Suprapubic skin (tissue), 4 donors: ENCODE measurements at places on chromosomes 6 and 20.

- H3K27me3 ChIP-seq: no peaks in the 10 kb centered on the region
- H3K27ac ChIP-seq: no peak overlapping the region
- no peak for DNase-seq
- H3K36me3 ChIP-seq: no peaks in the 10 kb centered on the region
- H3K4me3 ChIP-seq: no peak overlapping the region
Measured at GRCh38 chr6:139099984-139100383, 34.9 kb upstream of the HECA start.

GRCh38 chr6:158175111-158175510 lies 7.0 kb downstream of the GTF2H5 start:
- H3K4me1 ChIP-seq: peaks cover 6% of the 10 kb centered on the region
- H3K27me3 ChIP-seq: no peaks in the 10 kb centered on the region
- no peak for DNase-seq

DNA sequence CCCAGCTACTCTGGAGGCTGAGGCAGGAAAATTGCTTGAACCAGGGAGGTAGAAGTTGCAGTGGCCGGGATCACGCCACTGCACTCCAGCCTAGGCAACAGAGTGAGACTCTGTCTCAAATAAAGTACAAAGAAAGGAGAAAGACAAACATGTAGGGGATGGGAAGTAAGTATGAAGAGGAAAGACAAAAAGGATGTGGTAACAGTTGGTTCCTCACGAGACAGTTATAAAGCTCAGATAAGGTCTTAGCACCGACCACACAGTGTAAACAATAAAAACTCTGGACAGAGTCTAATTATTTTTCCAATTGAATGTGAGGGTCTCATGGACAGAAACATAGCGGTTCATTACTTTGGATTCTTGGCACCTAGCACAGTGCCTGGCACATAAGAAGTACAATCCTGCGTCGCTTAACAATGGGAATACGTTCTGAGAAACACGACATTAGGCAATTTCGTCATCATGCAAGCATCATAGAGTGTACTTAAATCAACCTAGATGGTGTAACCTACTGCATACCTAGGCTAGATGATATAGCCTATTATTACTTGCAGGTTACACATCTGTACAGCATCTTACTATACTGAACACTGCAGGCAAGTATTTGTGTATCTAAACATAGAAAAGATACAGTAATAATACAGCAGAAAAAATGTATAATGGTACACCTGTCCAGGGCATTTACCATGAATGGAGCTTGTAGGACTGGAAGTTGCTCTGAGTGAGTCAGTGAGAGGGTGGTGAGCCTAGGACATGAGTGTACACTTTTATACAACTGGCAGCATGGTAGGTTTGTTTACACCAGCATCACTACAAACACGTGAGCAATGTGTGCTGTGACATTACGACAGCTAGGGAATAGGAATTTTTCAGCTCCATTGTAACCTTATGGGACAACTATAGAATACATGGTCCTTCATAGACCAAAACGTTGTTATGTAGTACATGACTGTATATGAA lies 38.2 kb downstream of the MBOAT1 start:
- H3K27ac ChIP-seq: no peak overlapping the region
- H3K27me3 ChIP-seq: no peaks in the 10 kb centered on the region
- peaks cover 6% of the 10 kb centered on the region for H3K4me1 ChIP-seq
- H3K36me3 ChIP-seq: no peaks in the 10 kb centered on the region

DNA sequence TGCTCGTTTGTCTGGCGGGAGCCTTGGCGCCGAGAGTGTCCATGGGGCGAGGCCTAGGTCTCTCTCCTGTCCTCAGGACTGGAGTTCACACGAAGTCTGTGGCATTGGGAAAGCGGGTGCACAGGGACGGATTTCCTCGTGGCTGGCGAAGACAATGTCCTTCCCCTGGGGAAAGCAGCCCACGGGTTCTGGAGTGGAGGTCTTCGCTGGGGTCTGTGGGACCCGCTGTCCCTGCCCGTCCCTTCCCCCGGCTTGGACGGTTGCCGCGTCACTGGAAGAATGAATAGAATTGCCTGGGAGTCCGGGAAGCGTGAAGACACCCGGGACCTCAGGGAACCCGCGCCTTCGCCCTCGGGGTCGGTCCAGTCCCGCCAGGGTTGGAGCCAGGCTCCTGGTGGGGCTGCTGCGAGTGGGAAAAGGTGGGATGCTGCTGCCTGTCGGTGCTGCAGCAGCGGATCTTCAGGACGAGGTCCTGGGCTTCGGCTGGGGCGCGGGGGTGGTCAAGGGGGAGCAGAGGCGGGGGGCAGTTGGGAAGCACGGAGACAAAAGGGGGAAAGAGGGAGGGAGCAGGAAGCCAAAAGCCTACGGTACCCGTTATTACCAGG lies 441.8 kb upstream of the DEFB115 start:
- H3K4me3 ChIP-seq: no peak overlapping the region
- DNase-seq: no peak
- peaks cover 30% of the 10 kb centered on the region for H3K27me3 ChIP-seq
- H3K4me1 ChIP-seq: no peaks in the 10 kb centered on the region

DNA sequence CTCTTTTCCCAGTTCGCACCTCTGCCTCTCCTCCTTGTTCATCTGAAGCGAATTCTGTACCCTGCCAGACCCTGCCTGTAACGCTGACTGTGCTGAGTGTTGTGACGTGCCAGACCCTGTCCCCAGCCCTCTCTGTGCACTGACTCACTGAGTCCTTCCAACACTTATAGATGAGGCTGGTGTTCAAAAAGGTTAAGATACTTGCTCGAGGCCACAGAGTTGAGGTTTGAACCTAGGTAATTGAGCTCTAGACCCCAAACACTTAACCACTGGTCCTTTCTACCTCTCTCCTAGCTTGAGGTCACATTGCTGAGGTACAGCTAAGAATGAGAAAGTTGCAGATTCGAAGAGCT lies 45.7 kb upstream of the NEDD9 start:
- H3K27ac ChIP-seq: no peak overlapping the region
- no peaks in the 10 kb centered on the region for H3K27me3 ChIP-seq
- H3K36me3 ChIP-seq: no peaks in the 10 kb centered on the region
- no peak for DNase-seq

DNA sequence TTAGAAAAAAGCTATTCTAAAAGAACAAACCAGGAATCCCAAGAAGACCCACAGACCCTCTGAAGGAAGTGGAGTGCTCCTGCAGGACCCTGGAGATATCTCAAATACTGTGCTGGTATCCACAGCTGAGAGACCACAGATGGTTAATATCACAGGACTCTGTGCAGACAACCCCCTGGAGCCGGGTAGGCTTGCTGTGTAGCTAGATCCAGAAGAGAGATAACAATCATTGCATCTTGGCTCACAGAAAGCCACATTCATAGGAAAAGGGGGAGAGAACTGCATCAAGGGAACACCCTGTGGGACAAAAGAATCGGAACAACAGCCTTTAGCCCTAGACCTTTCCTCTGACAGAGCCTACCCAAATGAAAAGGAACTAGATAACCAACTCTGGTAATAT lies 689.5 kb downstream of the PHF3 start:
- no peaks in the 10 kb centered on the region for H3K36me3 ChIP-seq
- H3K27ac ChIP-seq: no peak overlapping the region
- no peak for DNase-seq

GRCh38 chr6:21199262-21199661 lies 394.3 kb upstream of the SOX4 start:
- H3K36me3 ChIP-seq: no peaks in the 10 kb centered on the region
- no peaks in the 10 kb centered on the region for H3K27me3 ChIP-seq
- DNase-seq: no peak
- H3K4me3 ChIP-seq: no peak overlapping the region

DNA sequence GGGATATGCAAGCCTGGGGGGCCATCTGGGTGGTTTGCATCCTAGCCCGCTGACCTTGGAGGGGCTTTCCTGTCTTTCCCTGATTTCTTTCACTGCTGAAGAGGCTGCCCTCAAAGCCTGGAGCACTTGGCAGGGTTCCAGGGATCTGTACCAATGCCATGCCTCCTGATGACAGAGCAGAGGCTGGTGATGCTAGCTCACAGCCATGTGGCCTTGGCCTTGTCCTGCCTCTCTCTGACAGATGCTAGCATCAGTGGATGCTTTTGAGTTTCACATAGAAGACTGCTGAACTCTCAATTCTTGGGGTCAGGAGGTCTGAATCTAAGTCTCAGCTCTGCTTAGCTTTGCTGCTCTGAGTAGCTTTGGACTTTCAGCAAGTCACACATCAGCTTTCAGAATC lies 21.9 kb upstream of the RREB1 start:
- H3K27ac ChIP-seq: no peak overlapping the region
- peaks cover 4% of the 10 kb centered on the region for H3K4me1 ChIP-seq
- H3K27me3 ChIP-seq: no peaks in the 10 kb centered on the region
- DNase-seq: peak; percentile 72
- H3K4me3 ChIP-seq: no peak overlapping the region

- H3K36me3 ChIP-seq: no peaks in the 10 kb centered on the region
- H3K27me3 ChIP-seq: no peaks in the 10 kb centered on the region
- H3K4me1 ChIP-seq: peaks cover 25% of the 10 kb centered on the region
- peak overlapping the region; percentile 61 for H3K4me3 ChIP-seq
Measured at GRCh38 chr6:105994591-105995390, 91.3 kb upstream of the PRDM1 start.

DNA sequence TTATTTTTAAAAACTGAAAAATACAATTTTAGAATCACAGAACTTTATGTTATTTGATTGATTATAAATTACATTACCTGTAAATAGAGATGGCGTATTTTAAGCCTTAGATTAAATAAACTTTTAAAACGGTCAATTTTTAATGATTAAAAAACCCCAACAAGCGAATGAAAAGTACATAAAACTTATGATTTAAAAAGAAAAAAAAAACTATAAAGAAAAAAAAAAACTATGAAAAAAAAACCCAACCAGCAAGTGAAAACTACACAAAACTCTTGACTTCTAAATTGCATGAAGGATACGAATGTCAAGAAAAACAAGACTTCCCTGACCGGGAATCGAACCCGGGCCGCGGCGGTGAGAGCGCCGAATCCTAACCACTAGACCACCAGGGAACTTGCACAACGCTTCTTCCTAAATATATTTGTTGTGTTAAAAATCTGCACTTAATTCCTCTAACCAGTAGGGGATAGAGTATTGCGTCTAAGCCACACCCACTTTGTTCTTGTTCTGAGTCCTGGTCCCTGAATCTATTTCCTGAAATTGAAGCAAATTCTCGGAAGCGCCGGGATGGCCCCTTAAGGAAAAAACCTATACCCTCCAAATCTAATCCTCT lies 10.7 kb upstream of the NCOA7 start:
- H3K4me1 ChIP-seq: peaks cover 10% of the 10 kb centered on the region
- H3K27me3 ChIP-seq: no peaks in the 10 kb centered on the region
- no peaks in the 10 kb centered on the region for H3K36me3 ChIP-seq
- DNase-seq: peak; percentile 93
- H3K27ac ChIP-seq: peak overlapping the region; percentile 96

DNA sequence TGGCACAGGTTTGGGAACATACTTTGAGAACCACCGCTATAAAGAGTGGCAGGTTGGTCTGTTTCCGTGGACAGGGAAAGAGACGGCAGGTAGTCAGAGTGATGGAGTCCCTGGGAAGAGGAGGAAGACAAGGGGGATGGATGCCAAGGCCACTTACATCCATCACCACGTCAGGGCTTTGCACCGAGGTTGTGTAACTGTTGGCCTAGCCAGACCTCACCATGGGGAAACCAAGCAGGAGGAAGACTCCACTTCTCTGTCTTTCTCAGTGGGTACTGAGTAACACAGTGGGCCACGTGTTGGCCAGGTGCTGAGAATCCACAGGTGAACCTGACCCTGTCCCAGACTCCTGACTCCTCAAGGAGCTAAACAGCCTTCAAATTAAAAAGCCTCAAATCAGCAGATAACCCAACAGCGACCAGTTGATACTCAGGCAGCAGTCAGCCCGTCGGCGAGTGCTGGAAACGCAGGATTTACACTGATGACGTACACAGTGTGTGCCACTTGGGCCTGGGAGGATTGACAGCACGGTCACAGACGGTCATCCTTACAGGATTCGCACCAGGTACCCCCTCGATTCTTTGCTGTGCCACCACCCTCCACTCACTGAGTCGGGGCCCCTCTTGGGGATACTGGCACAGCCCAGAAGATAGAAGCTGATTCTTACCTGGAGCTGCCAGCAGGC lies 134.6 kb upstream of the SNX9 start:
- no peaks in the 10 kb centered on the region for H3K36me3 ChIP-seq
- H3K27ac ChIP-seq: no peak overlapping the region
- no peak for DNase-seq
- H3K27me3 ChIP-seq: no peaks in the 10 kb centered on the region
- H3K4me3 ChIP-seq: no peak overlapping the region

DNA sequence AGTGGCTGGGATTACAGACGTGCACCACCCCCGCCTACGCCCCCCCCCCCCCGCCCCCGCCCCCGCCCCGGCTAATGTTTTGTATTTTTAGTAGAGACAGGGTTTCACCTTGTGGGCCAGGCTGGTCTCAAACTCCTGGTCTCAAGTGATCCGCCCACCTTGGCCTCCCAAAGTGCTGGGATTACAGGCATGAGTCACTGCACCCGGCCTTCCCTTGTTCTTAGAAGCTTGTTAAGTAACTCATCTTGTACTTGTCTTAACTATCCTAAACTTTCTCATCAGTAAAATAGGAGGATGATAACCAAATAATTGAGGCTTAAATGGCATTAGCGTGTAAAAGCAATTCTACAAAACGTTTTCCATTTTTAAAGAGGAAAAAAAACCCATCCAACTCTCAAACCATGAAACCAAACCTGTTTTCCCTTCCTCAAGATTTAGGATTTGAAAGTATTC lies 4.2 kb downstream of the CDYL start:
- H3K36me3 ChIP-seq: no peaks in the 10 kb centered on the region
- peaks cover 25% of the 10 kb centered on the region for H3K4me1 ChIP-seq
- no peak overlapping the region for H3K27ac ChIP-seq
